ENCODE measurements at places on chromosomes 7 and 10.

DNA sequence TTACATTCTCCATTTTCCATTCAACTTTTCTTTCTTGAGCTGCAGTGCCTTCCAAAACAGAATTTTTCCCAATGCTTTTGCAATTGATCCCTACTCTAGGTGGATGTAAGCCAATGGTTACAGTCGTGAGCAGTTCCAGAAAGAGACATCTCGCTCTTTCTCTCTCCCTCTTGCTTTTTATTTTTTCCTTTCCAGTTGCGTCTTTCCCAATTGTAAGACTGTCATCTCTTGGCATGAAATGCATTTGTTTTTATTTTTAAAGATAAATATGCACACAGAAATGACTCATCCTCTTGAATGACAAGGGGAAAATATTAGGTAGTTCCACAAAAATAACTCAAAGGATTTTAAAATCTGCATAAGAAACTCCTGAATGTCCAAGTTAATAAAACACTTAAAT, 25.1 kb downstream of the GLI3 start:
- DNase-seq, result no peak

GRCh38 chr7:94351703-94352102, 43.0 kb upstream of the COL1A2 start:
- DNase-seq, result no peak

- DNase-seq, result no peak
These were observed 455.6 kb upstream of the ZMIZ1 start for GRCh38 chr10:78613132-78613531.

GRCh38 chr10:16648366-16648765, 126.7 kb upstream of the C1QL3 start:
- DNase-seq, result no peak

GRCh38 chr10:133453516-133454203, at the start of gene SCART1:
SCART1 (plus strand) TSS chr10:133453945; CDS start chr10:133453998, 53 bp downstream.
- DNase-seq, result no peak

GRCh38 chr7:66348531-66348930, 143.4 kb downstream of the TPST1 start:
- no peak for DNase-seq

DNA sequence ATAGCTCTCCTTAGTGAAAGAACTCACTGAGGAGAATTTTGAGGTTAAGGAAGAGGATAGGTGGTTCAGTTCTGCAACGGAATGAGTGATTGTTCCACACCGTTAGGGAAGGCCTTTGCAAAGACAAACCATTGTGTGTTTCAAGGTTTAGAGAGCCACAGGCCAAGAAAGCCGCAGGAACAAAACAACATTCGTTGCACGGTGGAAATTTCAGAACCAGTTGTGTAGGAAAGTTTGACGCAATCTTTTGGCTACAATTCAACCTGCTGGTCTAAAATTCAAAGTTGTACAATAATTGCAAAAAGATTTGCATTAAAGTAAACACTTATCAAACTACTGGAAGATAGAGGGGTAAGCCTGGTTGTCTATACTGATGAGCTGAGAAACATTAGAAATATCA, 91.4 kb downstream of the FAM107B start:
- DNase-seq, result no peak

DNA sequence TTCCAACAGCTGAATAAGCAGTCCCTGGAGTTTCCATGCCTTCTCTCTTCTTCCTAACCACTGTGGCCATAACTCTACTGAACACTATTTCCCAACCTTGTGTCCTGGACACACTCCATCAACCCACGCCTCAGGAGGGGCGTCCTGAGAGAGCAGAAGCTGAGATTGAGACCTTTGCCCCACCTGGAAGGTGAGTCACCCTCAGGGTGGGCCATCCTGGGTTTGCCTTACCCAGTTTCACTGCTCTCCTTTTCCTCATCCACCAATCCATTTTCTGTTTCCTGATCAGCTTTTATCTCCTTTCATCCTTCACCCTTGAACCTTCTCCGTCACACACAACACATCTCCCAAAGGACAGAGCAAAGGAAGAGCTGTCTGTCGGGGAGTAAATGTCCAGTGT, 91.4 kb downstream of the TMEM130 start:
- DNase-seq, result no peak

DNA sequence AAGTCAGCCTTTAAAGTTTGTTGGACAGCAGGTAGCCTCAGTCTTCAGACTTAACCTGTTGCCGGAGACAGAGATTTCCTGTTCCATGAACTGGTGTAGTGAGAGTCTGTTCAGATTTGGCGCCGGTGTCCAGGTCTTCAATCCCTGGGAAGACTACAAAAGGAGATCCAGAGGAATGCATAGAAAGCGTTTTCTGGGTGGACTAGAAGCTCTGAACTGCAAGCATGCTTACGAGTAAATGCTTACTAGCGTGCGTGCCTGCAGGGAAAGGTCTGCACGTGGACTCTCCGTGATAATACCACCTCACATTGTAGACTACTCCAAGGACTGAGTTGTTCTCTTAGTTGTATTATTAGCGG, 878 bp downstream of the GLRX3 start:
- DNase-seq, result no peak

DNA sequence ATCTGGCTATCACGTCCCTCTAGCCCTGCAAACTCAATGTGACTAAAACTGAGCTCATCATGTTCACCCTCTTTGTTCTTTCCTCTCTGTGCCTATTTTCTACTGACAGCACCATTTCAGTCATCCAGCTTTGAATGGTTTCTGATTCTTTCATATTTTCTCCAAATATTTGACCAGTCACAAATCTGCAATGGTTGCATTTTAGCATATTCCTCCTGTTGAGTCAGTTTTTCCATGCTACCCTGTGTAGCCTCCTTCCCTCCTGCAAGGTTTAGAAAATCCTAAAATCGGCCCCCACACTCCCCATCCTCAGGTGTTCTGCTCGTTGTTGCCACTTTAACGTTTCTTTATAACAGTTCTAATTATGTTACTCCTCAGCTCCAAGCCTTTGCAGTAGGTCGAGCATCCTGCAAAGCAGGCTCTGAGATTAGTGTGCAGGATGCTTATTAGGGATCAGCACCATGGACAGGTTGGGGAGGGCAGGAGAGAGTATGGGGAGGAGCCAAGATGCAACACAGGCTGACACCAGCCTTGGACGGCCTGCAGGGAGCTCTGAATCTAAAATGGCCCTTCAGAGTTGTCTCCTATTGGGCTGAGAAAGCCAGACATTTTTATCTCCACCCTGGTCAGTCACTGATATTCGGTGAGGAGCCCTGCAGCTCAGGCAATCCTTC, 531.0 kb upstream of the COBL start:
- no peak for DNase-seq

- DNase-seq, result no peak
These were observed 76.1 kb upstream of the ZEB1 start for GRCh38 chr10:31242902-31243301.

DNA sequence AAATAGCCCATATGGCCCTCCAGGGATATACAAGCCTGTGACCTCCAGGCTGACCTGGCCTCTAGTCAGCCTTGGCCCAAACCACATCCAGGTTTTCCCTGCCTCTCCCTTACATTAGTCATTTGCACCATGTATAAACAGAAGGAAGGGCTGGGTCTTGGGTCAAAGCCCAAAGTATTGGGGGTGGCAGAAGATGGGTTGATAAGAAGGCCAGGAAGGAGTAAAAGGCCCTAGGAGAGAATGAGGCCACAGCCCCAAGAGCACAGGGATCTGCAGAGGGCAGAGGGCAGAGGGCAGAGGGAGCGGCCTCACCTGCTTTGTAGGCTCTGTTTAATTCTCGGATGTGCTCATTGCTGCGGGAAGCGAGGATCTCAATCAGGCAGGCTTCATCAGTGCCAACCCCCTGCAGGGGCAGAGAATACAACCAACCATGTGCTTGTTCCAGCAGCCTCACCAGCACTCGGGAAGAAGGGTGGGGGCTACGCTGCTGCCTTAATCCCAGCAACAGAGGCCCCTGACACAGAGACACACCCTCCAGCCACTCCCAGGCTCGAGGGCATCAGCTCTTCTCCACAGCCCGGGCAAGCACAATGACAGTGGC, 31.3 kb downstream of the PLAC9 start:
- DNase-seq, result no peak

GRCh38 chr7:370259-370625, 80.3 kb downstream of the FOXL3 start:
- DNase-seq, result peak; percentile 52

- no peak for DNase-seq
These were observed 122.4 kb downstream of the SLC16A9 start for GRCh38 chr10:59587083-59587755.

GRCh38 chr10:18793951-18794350, 134.7 kb downstream of the ARL5B start:
- DNase-seq, result no peak

DNA sequence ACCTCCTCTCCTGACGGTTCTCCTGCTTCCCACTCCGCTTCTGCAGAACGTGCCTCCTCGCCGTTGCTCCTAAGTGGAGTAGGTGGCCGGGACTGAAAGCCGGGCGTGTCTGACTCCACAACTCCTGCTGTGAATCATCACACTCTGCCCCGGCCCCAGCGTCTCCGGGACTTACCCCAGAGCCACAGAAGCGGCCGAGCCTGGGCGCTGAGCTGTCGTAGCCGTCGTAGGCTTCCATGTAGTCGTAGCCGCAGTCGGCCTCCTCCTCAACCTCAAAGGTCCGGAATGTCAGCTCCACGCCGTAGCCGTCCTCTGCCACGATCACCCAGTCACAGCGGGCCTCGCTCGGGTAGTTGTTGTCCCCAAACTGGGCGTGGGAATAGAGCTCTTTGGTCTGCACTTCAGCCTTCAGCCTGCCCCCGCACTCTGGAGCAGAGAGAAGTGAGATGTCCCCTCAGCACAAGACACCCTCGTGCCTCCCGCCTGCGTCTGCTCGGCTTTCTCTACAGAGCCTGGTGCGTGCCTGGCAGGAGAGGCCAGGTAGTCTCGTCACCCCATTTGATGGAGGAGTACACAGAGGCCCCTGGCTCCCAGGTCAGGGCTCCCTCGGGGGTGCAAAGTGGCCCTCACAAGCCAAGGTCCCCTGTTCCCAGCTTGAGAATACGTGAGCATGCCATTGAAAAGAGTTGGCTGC, 11.2 kb upstream of the OPALIN start:
- no peak for DNase-seq

DNA sequence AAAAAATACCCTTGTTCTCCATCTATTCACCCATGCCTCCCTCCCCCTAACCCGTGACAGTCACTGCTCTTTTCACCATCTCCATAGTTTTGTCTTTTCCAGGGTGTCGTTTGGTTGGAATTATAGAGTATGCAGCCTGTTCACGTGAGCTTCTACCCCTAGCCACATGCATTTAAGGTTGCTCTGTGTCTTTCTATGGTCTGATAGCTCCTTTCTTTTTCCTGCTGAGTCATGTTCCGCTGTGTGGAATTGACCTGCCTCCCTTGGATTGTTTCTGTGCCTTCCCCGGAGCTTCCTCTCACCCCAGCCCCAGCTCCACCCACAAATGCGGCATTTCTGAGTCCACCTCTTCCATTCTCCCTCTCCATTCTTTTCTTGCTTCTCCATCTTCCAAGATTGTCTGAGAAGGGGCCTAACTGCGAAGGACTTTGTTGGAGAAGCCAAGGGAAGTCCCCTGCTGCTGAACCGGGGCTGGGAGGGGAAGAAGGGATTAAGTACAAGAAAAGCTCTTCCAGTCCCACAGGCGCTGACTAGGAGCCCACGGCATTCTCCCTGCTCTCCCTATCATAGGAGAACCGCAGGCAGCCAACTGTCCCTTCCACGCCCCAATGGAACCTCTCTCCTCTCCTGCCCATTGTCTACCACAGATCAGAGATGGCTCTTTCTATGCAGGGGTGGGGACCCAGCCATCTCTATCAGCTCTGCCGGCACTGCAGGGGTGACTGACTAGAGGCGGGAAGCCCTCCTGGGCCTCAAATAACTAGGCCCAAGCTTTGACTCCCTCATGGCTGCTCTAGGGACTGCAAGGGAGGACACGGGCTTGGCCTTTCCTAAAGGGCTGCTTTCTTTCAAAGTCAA, 87.5 kb upstream of the ANLN start:
- peak; percentile 49 for DNase-seq

- DNase-seq, result no peak
These were observed 139.4 kb downstream of the DKK1 start for GRCh38 chr10:52453501-52453900.

DNA sequence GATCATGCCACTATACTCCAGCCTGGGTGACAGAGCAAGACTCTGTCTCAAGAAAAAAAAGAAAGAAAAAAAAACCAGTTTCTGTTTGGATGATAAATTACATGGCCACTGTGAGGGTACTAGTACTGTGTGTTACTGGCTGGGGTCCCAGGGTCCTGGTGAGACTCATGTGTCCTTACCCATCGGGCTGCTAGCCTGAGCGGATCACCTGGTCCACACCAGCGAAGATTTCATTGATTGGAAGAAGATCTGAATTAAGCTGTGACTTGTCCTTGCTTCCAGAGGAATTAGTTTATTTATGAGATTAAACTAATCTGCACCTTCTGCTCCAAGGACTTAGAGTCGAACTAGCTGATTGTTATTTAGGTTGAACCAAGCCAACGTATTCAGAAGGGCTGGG, 40.0 kb upstream of the BAMBI start:
- DNase-seq, result no peak

DNA sequence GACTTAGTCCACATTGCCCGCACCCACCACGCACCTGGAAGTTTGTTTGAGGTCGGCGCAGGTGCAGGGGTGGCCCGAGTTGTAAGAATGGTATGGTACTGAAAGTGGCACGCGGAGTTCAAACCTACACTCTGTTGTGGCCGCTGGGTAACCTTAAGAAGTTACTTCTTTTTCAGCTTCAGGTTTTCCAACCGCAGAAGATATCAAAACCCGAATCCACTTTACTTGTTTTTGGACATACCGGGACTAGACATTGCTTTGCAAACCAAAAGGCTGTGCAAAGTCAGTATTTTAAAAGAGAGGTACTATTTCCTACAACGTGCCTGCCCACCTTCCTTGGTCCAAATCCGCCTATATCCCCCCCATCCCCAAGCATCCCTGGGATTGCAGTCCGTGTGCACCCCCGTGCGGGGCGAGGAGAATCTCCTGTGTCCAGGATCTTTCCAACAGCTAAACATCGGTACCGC, 1.0 kb downstream of the IGFBP3 start:
- no peak for DNase-seq

GRCh38 chr7:55593515-55594318, 21.4 kb upstream of the VOPP1 start:
- peak; percentile 81 for DNase-seq

DNA sequence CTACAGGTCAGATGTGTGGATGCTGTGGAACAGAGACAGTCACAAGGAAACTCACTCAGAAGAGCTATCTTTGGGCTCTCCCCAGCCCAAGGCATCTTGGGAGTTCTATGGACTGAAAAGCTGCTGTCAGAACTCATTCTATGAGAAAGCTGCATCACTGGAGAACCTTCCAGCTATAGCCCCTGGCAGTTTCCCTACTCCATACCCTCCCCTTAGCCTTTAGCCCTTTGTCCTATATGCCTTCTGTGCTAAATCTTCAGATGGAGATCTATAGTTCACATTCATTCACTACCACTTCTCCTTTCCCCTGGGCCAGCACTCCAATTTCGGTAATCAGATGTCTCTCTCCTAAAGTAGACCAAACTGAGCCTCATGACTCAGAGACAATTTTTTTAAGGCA, 6.9 kb downstream of the WNT8B start:
- no peak for DNase-seq

DNA sequence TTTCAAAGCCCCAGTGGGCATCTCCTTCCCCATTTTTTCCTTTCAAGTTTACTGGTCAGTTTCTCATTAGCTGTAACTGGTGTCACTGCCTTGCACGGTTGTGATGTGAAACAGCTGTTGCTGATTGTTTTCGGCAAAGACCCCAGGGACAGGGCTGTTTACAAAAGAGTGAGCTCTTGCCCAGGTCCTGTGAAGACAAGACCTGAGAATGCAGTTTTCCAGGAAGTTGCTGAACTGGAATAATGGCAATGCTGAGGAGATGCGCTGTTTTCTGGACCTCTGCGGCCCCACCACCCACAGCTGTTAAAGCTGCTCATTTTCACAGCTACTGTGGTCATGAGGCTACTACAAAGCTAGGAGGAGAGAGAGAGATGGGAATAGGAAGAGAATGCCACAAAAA, 116.6 kb upstream of the RSU1 start:
- DNase-seq, result peak; percentile 75
